Ascending aorta (tissue), 2 donors: ENCODE measurements at places on chromosomes 2 and 18.
A peak's percentile ranks its signal among the peaks of the same experiment; 100 is the strongest.

GRCh38 chr2:55338268-55338667 lies 69.2 kb upstream of the MTIF2 start:
- DNase-seq, result no peak

DNA sequence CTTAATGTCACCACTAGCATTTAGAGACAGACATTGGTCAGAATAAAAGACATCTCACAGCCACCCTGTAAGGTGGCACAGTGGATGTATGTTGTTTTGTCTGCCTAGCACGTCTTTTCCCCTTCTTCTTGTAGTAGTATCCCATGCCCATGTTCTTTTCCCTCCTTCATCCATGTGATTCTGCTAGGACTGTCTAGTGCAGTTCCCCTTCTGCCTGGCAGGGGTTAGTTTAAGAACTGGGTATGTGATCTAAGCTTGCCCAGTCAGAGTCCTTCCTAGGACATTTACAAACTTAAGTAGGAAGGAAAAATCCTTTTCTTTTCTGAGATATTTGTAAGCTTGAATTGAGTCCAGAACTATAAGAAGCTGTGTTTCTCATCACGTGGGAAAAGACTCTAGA lies 172.3 kb downstream of the BABAM2 start:
- no peak for DNase-seq

- DNase-seq, result no peak
Measured at GRCh38 chr2:117930775-117931174, 83.1 kb downstream of the CCDC93 start.

GRCh38 chr2:77054938-77055337 lies 467.2 kb downstream of the LRRTM4 start:
- no peak for DNase-seq

DNA sequence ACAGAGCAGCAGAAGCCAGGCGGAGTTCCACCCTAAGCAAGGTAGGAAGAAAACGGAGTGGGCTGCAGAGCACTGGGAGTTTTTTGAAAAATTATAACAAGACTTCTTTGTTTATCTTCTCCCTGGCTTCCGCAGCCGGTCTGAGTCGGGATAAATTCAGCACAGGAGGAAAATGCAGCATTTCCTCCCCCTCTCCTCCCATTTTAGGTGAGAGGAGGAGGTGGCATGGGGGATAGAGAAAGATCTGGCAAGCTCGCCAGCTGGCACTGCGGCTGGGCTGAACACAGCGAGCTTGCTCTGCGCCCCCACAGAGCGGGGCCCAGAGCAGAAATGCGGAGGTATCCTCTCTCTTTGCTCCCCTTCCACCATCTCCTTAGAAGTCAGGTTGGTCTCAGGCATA lies 17.7 kb upstream of the CHRNA1 start:
- DNase-seq, result no peak

DNA sequence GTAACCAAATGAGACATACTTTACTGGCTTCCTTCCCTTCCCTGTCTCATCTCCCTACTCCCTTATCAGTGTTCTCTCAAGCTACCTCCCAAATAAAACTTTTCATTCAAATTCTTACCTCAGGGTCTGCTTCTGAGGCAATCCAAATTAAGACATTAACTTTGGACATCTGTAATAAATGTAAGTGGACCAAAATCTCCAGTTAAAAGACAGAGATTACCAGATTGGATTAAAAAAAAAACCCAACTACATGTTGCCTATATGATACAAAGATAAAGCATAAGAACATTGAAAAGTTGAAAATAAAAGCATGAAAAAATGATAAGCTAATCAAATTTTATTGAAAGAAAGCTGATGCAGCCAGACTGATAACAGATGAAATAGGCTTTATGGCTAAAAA lies 58.8 kb upstream of the ST3GAL5 start:
- no peak for DNase-seq

- no peak for DNase-seq
Measured at GRCh38 chr2:217725409-217725808, 277.4 kb downstream of the TNS1 start.

GRCh38 chr2:175807031-175807873 lies 194.8 kb downstream of the LNPK start:
- DNase-seq, result no peak

DNA sequence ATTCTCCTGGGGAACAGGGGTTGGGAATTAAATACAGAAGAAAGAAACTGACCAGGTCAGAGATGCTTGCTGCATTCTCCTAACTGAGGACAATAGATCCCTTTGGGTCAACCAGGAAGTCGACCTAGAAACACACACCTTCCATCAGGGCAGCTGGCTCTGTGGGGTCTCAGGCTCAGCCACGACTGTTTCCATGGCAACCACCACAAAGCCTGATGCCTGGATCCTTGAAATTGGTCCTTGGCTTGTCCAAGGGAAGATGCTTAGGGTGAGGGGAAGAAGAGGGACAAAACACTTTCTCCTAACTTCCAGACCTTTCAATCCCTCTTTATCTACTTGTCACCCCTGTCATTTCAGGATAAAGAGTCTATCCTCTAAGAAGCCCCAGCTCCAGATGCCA lies 194.4 kb downstream of the ALK start:
- no peak for DNase-seq

- peak; percentile 72 for DNase-seq
Measured at GRCh38 chr2:43540021-43540779, 55.6 kb downstream of the THADA start.

GRCh38 chr2:180991820-180992219 lies 11.4 kb downstream of the UBE2E3 start:
- DNase-seq, result no peak

DNA sequence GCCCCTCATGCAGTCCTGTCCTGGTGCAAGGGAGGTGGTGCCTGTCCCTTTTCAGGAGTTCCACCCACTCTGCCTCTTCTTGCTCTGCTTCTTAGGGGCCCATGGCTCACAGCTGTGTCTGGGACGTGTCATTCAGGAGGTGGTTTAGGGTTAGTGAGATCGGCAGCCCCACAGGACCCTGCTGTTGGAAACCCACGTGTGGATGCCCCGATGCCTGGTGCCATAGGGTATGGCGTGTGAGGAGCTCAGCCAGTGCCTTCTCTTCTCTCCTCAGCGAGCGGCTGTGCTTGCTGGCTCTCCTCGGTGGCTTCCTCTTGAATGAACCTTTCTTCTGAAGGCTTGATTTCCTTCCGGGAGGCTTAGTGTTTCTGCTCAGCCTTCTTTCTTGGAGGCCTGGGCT lies 55.2 kb downstream of the LDLRAD4 start:
- DNase-seq, result no peak

DNA sequence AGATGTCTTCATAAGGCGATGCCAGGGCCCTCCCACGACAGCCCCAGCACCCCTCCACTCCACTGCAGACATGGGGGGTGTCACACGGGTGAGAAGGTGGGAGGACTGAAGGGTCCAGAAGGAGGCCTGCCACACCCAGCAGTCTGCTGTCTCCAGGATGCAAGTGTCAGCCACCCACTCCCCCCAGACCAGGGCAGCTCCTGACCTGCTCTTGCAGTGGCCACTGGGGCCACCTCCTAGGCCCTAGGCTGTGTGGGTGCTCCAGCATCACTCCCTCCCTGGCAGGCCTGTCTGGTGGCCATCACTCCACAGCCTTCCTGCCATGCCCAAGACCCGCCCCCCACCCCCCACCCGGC lies 171.0 kb downstream of the CELF4 start:
- no peak for DNase-seq

DNA sequence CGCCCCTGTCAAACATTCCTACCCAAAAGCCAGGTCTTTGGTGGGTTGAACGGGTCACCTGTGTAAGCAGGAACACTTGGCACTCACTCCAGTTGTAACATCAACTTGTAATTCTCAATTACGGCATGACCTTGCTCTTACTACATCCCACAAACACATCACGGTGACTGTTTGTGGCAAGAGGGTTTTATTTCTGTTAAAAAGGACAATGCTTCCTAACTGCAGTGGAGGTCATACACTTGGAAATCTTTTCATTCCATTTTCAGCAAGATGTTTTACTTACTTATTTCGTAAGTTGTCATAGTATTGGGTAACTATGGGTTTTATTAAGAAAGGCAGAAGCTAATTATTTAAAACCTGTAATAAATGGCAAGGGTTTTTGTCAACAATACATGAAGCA lies 126.1 kb downstream of the ZNF516 start:
- DNase-seq, result no peak

DNA sequence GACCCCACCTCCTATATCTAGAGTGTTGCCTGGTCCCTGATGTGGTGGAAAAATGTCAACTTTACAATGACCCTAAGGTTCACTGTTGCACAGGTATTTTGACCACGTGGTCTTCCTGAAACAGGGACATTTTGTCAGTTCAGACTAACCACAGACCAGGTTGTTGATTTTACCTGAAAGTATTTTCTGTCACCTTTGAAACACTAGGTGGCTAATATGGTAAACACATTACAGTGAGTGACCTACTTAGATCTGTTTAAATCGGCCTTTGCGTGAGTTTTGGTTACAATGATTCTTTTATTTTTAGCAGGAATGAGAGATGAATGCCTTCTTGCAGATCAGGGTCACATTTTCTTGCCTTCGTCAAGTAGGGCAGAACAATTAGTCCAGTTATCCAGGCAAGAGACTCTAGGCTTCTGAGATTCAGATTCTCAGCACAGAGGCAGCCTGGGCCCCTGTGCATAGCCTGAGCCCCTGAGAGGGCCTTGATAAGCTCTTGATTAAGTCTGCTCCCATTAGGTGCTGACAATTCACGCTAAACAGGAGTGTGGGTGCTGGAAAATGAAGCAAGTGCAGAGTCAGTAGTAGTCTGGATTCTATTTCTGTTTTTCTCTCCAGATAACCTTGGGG lies 226.2 kb downstream of the KCNS3 start:
- no peak for DNase-seq

- no peak for DNase-seq
Measured at GRCh38 chr2:197007716-197008628, 81.5 kb upstream of the PGAP1 start.

GRCh38 chr2:96783388-96783787 lies 22.7 kb downstream of the CNNM4 start:
- DNase-seq, result no peak

GRCh38 chr2:12787891-12788801 lies 71.4 kb downstream of the TRIB2 start:
- DNase-seq, result no peak

DNA sequence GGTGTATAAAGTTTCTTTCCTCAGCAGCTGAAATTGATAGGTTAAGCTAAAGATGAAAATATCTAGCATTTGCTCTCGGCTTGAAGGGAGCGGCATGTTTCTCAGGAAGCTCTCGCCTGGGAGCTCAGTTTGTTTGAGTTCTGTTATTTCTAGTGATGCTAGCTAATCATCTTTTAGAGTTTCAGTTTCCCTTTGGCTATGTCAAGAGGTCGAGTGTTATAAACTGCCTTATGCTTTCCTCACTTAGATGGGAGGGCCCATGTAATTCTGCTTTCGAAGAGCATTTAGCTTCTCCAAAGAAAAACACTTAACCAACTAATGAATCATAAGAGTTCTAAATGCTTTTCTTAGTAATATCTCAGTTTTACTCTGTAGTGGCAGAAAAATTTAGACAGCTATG lies 33.6 kb downstream of the PLCL1 start:
- DNase-seq, result no peak

DNA sequence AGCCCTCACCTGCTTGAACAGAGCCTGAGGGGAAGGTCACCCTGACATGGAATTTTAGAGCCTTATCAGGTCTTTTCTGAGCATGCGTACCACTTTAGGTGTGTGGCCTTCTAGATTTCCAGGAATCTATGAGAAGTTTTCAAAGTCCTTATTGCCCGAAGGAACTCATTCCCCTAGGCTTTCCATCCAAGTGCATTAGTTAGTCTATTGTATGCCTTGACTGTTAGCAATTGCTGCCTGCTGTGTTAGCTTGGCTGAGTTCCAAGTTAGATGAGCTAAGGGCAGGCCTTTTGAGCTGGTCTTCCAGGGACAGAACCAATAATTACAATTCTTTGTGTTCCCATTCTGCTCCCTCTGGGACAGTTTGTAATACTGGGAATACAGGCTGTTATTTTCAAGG lies 30.8 kb upstream of the PUM2 start:
- DNase-seq, result no peak

GRCh38 chr2:113124984-113125855 lies 2.2 kb upstream of the IL1RN start:
- DNase-seq, result no peak

- peak; percentile 66 for DNase-seq
Measured at GRCh38 chr2:69118609-69119008, 105.6 kb downstream of the ANTXR1 start.

DNA sequence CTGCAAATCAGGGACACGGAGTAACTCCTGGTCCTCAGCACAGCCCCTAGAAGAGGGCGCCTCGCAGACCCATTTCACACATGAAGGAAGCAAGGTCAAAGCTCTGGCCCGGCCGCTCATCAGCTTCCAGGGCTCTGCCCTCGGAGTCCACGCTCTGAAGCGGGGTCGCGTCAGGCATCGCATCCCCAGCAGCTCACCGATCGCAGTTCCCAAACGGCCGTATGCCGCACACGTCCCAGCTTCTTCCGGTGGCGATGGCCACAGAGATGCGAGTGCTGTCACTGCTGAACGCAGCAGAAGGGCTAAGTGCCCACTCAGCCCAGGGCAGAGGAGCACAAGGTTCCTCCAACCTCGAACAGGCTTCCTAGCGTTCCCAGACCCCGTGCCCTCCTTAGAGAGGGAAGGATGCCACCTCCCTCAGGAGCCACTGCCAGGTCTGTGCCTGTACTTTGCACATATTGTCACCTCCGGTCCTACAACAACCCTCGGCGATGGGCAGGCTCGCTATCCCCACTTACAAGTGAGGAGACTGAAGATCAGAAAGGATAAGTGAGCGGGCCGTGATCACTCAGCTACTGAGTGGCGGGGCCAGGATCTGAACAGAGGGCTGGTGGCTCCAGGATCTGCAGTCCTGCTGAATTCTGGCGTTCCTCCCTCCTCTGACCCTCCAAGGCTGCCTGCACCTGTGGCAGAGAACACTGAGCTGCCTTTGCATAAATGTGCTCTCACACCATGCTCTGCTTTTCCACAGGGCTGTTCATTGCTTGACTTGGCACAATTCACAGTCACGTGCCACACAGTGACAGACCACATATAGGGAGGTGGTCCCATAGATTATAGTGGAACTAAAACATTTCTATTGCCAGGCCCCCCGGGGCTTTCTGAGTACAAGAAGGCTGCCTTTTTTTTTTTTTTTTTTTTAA lies 71.4 kb downstream of the COPS8 start:
- DNase-seq, result no peak

DNA sequence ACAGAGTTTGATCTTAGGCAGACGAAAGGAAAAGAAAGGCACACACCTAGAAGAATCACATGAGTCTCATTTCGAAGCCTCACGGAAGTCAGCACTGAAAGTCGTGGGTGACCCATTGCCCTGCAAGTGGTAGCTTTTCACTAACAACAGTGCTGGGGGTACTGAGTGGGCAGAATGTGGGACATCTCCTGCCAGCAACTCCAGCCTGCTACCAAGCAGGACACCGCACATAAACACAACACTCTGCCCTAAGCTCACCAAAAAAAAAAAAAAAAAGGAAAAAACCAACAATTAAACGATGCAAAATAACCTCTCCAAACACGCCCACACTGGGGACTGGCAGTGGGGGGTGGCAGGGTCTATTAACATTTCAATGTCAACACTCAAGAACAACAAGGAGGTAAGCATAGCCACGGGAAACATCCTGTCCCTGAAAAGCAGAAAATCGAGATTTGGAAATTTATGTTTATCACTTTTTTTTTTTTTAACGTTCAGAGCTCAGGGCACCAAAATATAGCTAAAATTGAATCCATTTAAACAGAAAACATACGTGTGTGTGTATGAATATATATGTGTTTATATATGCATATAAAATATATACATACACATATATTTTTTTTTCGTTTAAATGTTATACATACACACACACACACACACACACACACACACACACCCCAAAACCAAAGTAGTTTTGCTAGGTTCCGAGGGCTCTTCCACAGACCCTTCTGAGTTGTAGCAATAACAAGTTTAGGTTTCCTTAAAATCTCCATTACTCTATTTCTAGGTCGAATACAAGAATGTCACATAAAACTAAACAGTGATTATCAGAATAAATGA lies 2.2 kb downstream of the INO80D start:
- no peak for DNase-seq
